ENCODE measurements at places on chromosomes 7 and 10.

DNA sequence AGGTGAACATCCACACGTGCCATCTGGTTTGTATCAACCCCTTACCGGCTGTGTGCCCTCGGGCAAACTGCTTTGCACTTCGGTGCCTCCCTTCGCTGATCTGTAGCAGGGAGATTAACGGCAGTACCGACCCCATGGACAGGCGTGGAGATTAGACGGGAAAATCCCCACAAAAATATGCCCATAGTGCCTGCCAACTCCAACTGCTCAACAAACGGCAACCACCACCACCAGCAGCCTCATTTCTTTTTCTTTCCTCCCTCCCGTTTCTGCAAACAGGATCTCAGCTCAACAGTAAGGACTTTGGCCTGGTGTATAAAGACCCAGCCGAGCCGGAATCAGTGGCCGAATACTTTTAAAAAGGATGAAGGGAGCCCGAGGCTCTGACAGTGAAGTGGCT is 31.0 kb downstream of the CHST15 start:
- DNase-seq, result no peak

DNA sequence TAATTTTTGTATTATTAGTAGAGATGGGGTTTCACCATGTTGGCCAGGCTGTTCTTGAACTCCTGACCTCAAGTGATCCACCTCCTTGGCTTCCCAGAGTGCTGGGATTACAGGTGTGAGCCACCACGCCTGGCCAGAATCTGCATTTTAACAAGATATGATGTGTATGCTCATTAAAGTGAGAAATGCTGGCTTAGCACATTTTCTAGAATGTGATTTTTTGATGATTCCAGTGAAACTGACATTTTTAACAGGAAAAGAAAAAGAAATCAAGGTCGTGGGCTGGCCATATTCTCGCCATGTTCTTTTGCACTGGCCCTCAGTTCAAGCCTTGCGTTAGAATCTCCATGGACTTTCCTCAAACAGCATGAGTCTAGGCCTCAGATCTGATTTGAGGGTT is 18.1 kb upstream of the TPST1 start:
- no peak for DNase-seq

DNA sequence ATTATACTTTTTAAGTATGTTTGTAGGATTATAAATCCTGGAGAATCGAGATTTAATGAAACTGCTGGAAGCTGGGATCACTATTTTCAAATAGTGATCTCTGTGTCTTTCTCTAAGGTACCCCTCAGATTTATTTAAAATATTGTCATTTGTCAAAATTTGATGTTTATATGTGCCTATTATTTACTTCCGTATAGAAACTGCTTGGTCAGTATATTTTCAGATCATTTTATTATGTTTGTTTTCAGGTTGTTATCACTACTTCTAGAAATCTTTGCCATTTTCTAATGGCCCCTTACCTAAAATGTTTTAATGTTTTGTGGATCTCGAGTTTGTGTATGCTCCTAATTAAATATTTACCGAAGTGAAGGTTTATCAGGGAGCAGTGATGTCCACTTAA is 183.7 kb downstream of the SND1 start:
- no peak for DNase-seq

- no peak for DNase-seq
Observed at GRCh38 chr10:1785835-1786234, 48.5 kb upstream of the ADARB2 start.

DNA sequence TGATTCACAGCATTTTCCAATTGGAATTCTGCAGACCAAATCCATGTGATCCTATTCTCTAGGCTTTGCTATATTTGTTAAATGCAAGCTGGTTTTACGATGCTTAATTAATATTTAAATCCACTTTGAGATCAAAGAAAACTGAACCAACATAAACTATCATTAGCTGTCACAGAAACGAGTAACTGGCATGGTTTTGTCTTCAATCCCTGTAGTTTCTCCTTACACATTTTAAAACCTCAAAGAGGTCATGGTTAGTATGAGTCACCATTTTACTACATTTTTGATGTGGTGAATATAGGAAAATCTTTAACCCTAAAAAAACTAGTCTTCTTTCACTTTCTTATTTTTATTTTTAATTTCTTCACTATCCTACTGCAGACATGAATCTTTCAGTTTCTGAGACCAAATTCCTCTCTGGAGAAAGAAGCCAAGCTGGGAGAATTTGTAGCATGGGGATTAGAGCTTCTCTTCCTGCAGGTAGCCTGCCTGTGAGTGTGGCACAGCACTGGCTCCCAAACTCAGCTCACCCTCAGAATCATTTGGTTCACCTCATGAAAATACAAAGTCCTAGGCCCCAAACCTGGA is 8.7 kb upstream of the LIPM start:
- peak; percentile 65 for DNase-seq

GRCh38 chr10:22634093-22634492 is 80.3 kb downstream of the PIP4K2A start:
- DNase-seq, result no peak

DNA sequence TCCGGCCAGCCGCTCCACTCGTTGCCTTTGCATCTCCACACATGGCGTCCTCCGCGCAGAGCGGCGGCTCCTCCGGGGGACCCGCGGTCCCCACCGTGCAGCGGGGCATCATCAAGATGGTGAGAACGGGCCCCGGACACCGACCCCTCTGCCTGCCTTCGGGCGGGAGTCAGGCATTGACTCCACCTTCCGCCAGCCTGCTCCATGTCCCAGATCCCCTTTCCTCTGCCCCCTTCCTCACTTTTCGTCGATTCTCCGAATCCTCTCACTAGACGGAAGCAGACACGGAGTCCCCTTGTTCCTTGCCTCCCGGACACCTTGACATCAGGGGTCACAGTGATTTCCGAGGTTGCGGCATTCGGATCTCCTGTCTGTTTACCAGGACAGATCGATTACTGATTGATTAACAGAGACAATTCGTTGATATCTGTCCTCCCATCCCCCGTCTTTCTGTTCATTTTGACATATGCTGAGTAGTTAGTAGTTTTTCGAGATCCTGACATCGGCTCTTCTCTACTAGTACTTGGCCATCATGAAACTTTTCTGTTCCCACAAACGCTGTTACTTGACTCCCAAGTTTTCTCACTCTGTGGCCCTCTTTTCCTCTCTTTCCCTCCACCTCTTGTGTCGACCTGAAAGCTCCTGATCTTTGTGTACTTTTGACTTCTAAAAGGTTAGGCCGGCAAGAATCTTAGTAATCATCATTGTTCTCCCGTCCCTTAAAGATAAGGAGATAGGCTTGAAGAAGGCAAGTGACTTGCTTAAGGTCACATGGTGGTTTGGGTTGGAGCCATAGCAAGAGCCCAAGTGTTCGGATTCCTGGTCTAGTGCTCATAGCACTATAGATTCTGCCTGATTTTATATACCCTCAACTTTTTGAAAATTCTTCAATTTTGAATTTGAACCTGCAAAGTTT is 597 bp downstream of the SND1 start:
- peak; percentile 26 for DNase-seq

DNA sequence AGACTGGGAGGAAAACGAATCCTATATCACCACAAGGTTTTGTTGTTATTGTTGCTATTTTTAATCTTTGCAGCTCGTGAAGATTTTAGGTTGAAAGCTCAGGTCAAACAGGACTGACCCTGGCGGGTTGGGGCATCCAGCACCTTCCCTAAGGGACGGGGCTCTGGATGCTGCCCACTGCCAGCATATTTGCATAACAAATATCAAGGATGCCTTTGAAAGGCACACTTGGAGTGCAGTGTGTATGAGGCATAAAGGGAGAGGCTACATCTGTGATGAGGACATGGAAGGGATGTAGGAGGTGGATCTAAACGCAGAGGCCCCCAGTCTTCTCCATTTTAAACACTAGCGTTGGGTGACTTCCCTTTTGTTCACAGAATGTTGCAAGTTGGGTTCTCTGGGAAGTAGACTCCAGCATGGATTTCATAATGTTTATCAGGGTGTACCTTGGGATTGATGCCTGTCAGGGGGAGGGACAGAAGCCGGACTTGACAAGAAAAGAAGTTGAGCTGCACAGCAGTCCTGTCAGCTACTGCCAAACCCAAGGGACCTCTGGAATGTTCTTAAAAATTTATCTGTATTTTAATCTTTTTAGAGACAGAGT is 181.1 kb upstream of the IMMP2L start:
- no peak for DNase-seq

DNA sequence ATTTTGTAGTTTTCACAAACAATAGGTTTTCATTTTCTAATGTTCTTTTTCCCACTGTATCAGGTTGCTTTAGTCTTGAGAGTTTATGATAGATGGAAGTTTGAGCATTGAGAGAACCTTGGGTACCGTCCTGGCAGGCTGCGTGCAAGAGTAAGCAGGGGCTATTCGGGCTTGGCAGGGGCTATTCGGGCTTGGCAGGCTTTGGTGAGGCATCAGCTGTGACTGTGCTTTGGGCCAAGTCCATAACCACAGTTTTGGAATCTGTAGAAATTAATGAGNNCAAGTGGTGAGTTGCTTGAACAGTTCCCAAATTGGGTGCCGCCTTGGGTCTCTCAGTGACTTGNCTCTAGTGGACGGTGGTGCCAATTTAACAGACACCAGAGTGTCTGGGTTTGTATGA is 424.6 kb downstream of the PAXIP1 start:
- DNase-seq, result no peak

DNA sequence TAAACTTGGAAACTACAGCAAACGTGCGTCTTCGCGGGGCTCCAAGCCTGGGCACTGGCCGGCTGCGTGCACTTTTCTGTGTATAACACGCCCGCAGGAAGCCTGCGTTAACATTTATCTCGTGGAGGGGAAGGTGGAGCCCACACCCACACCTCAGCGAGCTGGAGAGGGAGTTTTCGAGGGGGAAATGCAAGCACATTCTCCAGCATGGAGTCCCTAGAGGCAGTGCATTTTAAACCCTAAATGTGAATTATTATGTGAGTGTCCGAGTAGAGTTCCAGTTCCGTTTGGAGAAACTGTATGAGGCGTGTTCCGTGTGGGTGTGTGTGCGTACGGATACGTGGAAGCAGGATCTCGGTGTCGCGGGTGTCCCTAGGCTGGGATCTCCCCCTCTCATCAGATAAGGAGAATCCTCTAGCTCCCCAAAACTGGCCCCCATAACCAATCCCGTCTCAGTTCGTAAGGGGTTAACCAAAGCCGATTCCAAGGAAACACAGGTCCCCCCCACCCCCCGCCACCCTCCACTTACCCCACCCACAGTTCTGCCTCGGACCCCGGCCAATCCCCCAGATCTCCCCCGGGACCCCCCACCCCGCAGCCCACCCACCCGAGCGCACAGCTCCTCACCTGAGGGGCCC is 403 bp downstream of the CDK6 start:
- peak; percentile 40 for DNase-seq

GRCh38 chr7:156223935-156224832 is 411.9 kb upstream of the SHH start:
- no peak for DNase-seq

DNA sequence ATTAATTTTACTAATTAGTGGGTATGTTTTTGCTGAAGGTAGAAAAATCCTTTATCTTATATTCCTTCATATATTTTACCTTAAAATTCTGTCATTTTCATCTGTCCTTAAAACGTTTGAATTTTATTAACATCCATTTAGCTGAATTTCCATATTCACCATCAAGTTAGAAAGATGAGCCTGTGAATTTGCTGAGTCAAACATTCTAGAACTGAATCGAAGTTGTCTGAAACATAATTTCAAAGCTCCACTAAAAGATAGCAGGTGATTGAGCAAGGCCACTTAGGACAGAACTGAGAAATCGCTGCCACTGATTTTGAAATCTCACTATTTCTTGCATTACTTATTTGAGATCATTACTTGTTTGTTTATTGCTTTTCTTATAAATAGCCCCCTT is 17.5 kb downstream of the HGF start:
- DNase-seq, result no peak

DNA sequence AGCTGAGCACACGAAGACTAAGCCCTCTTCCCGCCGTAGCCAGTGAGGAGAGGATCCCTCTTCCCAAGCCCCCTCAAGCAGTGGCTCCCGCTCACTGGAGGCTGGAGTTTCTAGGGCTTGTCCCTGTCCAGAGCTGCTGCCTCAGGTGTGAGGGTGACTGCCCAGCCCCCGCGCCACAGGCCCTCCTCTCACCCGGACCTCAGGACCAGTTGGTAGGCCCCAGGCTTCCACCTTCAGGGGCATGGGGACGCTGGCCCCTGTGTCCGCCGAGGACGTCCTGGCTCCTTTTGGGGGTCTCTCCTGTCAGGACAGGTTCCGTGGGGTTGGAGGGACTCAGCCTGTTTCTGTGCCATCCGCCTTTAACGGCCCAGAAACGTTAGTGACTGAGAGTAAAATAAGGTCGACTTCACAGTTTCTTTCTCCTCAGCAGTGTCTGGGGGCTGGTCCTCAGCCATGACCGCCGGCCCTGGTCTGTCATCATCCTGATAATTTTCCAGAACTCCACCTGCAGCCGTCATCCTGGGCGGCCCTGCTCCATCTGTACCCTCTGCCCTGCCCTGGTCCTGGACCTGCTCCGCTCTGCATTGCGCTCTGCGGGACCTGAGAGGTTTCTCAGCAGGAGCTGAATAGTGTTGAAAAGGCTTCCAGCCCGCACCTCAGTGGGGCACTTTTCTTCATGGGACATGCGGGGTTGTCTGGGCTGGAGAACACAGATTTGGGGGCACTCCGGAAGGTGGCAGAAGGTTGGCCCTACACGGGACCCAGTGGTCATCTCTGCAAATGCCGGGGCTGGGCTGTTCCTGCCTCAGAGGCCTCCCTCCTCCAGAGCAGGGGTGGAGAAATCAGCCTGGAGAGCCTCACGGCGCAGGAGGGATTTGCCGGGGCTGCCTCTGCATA is 36.0 kb upstream of the FAM20C start:
- no peak for DNase-seq

DNA sequence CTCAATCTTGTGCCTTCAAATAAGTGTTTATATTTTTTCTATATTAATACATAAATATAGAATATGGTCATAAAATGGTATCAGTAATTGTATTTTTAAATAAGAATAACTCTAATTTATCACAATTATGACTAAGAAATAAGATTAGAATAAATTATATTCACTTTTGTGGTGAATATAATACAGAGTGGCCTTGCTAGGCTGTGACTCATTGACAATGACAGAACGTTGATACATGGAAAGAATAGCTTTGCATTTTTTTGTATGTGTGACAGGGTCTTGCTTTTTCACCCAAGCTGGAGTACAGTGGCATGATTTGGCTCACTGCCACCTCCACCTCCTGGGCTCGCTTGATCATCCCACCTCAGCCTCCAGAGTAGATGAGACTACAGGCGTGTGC is 47.8 kb upstream of the PCLO start:
- DNase-seq, result no peak

- DNase-seq, result no peak
Observed at GRCh38 chr10:122466951-122467381, 5.6 kb downstream of the HTRA1 start.
